ENCODE measurements at places on chromosomes 2 and 18. TPM values are rescaled to one million over a fixed set of nuclear protein-coding genes. Genes with fewer than 3 reads are reported as not detected.

UPP2 gene
- total RNA-seq = not detected

- DNase-seq = no peak
Measured at GRCh38 chr2:70380621-70381020, 78.8 kb upstream of the FAM136A start.

DNA sequence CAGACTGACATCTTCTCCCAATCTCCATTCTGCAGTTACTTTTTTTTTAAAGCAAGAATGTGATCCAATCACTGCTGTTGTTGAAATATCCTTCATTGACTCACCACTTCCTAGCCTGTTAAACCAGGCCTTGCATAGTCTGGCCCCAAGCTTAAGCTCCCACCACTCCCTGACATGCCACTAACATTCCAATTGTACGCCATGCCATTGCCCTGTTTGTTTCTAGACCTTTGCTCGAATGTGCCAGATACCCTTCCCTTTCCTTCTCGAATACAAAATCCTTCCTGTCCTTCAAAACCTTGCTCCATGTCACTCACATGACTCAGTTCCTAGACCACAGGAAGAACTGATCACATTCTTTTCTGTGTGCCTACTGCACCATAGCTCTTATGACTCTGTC, 224.2 kb downstream of the CYRIA start:
- DNase-seq = peak; percentile 62

PLCD4 gene
- 5.8 TPM for total RNA-seq

SLC38A11 gene
- 1.4 TPM for total RNA-seq

DNA sequence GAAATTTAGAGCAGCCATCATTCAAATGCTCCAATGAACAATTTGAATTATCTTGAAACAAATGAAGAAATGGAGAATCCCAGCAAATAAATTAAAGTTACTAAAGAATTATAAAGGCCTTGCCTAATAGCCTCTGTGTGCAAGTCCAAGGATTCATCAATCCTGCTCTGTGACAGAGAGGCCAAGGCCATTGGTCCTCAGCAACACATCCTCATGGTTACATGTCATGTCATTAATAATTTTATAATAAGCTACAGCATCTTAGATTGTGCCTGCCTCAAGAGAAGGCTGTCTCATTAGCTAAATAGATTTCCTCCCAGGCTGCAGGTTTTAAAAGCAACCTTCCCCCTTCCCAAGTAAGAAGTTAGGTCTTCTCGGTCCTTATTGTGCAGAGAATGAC, 611.6 kb downstream of the FBXO15 start:
- no peak for DNase-seq

TBR1 gene
- not detected for total RNA-seq

- no peak for DNase-seq
Measured at GRCh38 chr2:120316528-120317179, 29.3 kb upstream of the INHBB start.

- peak; percentile 26 for DNase-seq
Measured at GRCh38 chr18:10743766-10744165, 217.9 kb downstream of the NAPG start.

Measured in esophagus muscularis mucosa (tissue), 4 donors.